Stimulated activated CD8-positive, alpha-beta memory T cell treated with anti-CD3 and anti-CD28 coated beads, Interleukin-7, amount 100 ng/mL, for 4 hours (primary cell): ENCODE measurements at places on chromosomes 16 and 17.

GRCh38 chr16:85055493-85056210 lies 28.1 kb downstream of the KIAA0513 start:
- peak; percentile 62 for DNase-seq

- no peak for DNase-seq
Measured at GRCh38 chr17:2624292-2624731, 30.9 kb downstream of the PAFAH1B1 start.

DNA sequence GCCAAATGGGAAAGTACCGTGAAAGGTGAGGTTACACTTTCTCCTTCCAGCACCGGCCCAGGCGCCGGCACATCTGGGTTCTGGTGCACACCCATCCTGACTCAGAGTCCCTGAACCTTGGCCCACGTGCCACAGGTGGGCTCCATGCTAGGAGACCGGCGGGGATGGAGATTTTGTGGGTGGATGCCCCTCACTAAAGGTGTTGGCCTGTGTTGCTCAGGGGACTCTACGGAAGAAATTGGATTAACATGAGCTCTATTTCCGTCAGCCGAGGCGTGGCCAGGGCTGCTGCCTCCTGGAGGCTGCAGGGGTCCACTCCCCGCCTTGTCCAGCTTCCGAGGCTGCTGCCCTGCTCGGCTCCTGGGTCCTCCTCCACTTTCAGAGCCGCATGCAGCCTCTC lies 30.8 kb downstream of the FBXO31 start:
- no peak for DNase-seq

DNA sequence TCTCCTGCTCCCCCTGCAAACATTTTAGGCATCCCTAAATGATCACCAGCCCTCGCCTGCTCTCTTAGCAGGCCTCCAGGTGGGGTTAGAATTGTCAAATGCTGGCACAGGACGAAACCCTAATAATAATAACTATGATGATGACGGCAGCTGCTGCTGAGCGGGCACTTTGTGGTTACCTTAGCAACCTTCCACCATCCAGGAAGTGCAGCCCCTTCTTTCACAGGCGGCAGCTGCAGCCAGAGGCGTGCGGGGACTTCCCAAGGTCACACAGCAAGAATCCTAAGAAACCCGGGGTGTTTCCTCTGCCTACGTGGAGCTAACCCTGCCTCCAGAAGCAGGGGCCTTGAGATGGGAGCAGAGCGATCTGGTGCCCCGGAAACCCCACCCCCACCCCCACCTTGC lies 22.4 kb upstream of the EIF1 start:
- peak; percentile 70 for DNase-seq

GRCh38 chr16:81926036-81926435 lies 85.2 kb downstream of the SDR42E1 start:
- no peak for DNase-seq

DNA sequence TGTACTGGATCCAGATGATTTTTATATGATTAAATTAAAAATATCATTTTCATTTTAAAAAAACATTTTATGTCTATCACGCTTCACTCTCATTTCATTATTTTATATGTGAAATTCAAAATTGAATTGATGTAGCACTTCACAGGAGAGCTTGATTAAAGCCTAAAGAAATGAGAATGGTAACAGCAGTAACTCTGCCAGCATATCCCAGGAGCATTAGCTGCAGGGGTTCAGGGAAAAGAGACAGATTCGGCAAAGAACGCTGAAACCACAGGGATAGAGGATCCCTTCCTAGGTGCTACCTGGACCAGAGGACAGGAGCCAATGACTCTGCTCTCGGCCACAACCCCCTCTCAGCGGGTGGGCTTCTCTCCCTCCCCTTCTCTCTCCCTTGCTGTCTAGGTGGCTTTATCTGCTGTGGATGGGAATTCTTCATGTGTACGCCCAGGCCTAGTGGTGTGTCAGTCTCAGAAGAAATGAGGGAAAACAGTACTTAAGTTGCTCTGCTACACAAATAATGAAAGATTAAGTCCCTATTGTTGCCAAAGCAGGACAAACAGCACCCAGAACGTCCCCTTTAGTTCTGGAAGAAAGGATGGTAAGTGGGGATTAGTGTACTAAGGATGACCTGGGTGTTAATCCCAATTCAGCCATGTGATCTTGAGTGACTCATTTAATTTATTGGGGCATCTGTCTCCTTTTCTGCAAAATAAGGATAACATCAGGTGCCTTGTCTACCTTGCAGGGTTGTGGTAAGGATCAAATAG lies 123.3 kb downstream of the CDK5R1 start:
- DNase-seq, result no peak

GRCh38 chr17:21089145-21089544 lies 37.6 kb upstream of the DHRS7B start:
- no peak for DNase-seq

DNA sequence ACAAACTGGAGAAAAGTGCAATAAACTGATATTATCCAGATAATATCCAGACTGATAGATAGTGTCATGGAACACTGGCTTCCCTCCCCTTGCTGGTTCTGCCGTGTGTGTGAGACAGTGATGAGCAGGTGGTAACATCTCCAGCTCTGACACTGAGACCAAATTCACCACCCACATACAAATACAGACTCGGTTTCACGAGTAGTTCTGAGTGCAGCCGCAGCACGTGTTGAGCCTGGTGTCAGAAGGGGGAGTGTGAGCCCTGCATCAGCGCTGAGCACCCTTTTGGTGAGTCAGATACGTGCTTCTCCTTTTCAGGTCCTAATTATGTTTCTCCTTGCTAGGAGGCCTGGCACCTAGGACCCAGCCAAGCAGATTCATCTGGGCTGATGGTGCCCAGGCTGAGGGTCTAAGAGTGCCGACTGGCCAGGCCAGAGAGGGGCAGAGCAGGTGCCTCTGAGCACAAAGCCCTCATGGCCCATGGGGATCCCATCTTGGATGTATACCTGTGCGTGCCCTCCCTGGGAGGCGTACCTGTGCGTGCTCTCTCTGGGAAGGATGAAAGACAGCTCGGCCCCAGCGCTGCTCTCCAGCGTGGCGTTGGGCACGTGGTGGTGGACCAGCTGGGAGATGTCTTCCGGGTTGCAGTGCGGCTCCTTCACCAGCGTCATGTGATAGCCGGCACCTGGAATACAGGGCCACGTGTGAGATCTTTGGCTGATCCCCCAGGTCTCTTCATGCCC lies 27.3 kb upstream of the RNPS1 start:
- no peak for DNase-seq

- no peak for DNase-seq
Measured at GRCh38 chr16:84585886-84586285, 32.0 kb downstream of the COTL1 start.

DNA sequence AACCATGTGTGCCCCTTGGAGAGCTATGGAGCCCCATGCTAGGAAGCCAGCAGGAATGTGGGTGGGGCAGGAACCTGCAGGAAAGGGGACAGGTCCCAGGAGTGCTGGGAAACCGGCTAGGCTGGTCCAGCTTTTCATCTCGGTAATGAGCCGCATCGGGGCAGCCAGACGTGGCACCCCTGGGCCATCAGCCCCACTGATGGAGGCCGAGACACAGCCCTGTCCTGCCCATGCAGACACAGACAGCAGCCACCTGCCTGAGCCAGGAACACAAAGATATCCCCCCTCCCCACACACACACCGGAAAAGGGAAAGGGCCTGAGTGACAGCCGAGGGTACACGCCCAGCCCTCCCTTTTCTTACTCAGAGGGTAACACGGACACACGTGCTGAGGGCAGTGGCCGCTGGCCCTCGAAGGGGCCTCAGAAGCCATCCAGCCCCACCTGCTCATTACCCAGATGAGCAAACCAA lies 18.1 kb downstream of the PPL start:
- no peak for DNase-seq

GRCh38 chr17:41339571-41340172 lies 11.0 kb downstream of the KRT33A start:
- DNase-seq, result no peak

- no peak for DNase-seq
Measured at GRCh38 chr17:33819539-33819938, 435.5 kb upstream of the CCL2 start.

DNA sequence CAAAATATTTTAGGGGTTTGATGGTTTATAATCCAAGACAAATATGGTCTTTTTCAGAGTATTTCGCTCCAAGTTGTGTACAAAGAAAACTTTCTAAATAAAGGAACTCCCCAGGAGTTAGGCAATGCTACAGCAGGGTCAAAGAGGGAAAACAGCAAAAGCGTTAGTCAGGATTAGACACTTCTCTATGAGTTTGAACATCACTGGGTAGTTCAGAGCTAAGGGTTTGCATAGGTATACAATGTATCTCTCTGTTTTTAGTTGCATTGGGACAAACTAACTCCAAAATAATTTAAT lies 34.8 kb downstream of the FAM20A start:
- DNase-seq, result no peak

DNA sequence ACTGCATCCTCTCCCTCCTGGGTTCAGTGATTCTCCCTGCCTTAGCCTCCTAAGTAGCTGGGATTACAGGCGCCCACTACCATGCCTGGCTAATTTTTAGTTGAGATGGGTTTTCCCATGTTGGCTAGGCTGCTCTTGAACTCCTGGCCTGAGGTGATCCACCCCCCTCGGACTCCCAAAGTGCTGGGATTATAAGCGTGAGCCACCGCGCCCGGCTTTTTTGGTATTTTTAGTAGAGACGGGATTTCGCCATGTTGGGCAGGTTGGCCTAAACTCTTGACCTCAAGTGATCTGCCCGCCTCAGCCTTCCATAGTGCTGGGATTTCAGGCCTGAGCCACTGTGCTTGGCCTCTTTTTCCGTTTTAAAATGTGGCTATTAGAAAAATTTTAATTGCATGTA lies 343.8 kb upstream of the RBFOX1 start:
- no peak for DNase-seq

DNA sequence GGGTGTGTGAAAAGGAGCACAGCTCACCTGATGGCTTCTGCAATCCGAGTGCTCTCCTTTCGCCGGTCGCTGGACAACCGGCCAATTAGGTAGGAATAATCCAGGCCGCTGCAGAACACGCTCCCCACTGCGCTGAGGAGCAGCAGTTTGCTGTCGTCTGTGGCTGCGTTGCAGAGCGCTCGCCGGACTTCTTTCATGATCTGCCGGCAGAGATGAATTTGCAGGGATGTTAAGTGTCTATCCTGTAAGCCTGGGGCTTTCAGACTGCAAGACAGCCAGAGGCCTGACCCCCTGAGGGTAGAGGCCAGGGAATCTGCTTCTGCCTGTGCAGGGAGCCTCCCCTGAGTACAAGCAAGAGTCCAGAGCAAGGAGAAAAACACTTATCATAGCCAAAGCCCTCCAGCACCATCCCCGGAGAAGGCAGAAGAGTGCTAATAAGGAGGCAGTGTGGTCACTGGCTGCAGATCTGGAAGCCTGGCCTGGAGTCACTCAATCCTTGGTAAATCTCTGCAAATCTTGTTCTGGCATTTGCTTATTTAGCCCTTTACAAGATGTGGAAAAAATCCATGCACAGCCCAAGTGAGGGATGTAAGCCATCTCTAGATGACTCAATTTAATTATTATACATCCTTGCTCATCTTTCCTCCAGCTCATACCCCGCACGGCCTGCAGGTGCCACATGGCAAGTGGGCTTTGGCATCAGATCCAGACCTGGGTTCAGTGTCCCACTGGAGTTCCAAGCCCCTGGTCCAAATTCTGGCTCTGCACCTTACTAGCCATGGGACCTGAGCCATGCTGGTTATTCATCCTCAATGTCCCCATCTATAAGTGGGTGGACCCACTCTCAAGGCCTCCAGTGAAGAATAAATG lies 80.2 kb downstream of the DYNLRB2 start:
- no peak for DNase-seq

GRCh38 chr16:88315543-88316105 lies 67.1 kb upstream of the ZNF469 start:
- DNase-seq, result no peak

DNA sequence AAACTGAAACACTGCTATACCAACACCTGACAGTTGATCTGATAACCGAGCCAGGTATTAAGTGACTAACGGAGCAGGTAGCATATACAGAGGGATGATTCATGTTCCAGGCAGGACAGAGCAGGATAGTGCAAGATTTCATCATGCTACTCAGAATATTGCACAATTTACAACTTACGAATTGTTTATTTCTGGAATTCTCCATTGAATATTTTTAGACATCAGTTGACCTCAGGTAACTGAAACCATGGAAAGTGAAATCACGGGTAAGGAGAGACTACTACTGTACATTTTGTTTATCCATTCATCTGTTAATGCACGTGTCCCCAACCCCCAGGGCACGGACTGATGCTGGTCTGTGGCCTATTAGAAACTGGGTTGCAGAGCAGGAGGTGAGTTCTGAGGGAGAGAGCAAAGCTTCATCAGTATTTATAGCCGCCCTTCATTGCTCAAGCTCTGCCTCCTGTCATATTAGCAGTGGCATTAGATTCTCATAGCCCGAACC lies 14.5 kb upstream of the PPM1E start:
- no peak for DNase-seq

DNA sequence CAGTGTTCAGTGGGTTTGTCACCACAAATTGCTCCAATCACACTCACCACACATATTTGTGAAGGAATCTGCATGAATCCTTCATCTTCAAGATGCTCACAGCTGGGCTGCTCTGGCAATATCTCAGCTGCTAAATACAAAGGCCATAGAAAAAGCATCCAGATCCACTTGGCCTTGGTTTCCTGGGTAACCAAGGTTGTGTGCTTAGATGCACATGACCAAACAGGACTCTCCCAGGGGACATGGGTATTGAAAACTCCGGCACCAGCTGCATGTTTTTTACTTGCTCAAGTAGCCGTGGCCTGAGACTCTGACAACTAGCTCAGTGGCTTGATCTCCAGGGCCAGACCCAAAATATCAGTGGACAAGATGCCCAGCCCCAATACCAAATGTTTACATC lies 131.3 kb downstream of the CBLN1 start:
- DNase-seq, result no peak

GRCh38 chr17:6641247-6641863 lies 495 bp downstream of the TXNDC17 start:
- no peak for DNase-seq

- DNase-seq, result no peak
Measured at GRCh38 chr16:2386990-2387389, 42.3 kb upstream of the CCNF start.

DNA sequence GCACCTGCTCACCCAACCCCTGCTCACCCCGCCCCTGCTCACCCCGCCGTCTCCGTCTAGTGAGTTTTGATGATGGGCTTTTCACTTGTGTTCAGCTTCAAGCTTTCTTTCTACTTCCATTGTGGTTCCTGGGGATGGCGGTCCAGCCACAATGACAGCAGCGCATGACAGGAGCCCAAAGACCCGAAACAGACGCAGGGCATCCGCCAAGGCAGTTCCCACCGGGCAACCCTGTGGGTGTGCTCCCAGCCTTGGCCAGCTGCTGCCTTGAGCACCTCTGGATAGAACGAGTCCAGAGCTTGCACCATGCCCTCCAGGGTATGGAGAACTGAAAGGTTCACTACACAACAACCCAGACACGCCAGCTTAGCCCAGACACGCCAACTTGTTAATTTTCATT lies 92.9 kb upstream of the CHMP6 start:
- no peak for DNase-seq
